ENCODE measurements at places on chromosomes 4 and X. TPM values are rescaled to one million over a fixed set of nuclear protein-coding genes. Genes with fewer than 3 reads are reported as not detected.

The TEX11 gene
- 0.61 TPM for total RNA-seq

- no peaks in the 10 kb centered on the region for H3K36me3 ChIP-seq
- H3K27ac ChIP-seq: no peak overlapping the region
- no peaks in the 10 kb centered on the region for H3K4me1 ChIP-seq
Observed at GRCh38 chr4:24775032-24775605, 20.3 kb upstream of the SOD3 start.

GRCh38 chr4:93918856-93919255 is 90.3 kb downstream of the ATOH1 start:
- H3K4me1 ChIP-seq: no peaks in the 10 kb centered on the region
- no peaks in the 10 kb centered on the region for H3K27me3 ChIP-seq
- H3K27ac ChIP-seq: no peak overlapping the region

DNA sequence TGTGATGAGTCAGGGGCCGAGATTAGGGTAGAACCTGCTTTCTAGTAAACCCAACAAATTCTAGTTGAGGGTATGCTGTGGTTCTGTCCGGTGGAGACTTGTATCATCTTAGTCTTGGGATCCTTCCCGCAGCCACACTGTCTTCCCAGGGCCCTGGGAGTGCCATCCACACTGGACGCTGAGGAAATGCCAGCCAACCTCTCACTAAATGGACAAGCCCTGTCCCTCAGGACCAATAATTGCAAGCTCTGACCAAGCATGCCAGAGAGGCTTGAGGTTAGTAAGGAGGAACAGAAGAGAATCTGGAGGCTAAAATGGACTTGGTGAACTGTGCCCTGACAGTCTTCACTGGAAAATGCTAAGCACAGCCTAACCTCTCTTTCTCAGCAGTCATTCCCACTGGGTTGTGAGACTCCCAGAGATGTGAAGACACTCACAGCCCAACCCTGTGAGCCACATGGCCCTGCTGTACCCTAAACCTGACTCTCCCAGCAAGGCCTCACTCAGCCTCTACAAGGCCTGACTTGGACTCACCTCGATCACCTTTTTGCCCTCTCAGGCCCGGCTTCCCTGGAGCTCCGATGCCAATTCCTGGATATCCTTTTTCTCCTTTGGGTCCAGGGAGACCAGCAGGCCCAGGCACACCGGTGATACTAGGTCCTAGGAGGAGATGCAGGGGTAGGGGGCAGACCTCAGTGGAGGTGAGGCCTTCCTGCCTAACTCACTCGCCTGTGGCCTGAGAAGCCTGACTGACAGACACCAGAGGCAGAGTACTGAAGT is 77.6 kb downstream of the ATG4A start:
- no peaks in the 10 kb centered on the region for H3K4me1 ChIP-seq
- H3K4me3 ChIP-seq: no peak overlapping the region

GRCh38 chrX:115333446-115333845 is 43.9 kb downstream of the LUZP4 start:
- no peaks in the 10 kb centered on the region for H3K36me3 ChIP-seq
- no peaks in the 10 kb centered on the region for H3K4me1 ChIP-seq
- no peak overlapping the region for H3K4me3 ChIP-seq
- H3K27ac ChIP-seq: no peak overlapping the region
- H3K27me3 ChIP-seq: no peaks in the 10 kb centered on the region

Measured in H1 (cell line).